ENCODE measurements at places on chromosomes 4 and X. TPM values are rescaled to one million over a fixed set of nuclear protein-coding genes. Genes with fewer than 3 reads are reported as not detected.
A peak's percentile ranks its signal among the peaks of the same experiment; 100 is the strongest.

The MAGEA8 gene
- not detected for total RNA-seq

The KCNIP4 gene
- 4.7 TPM for total RNA-seq

The EGF gene
- 0.21 TPM for total RNA-seq

The TMPRSS11A gene
- not detected for total RNA-seq

The PRR32 gene
- total RNA-seq = not detected

The GRIA3 gene
- 0.96 TPM for total RNA-seq

The UGT2A1 gene
- total RNA-seq = not detected

The BGN gene
- total RNA-seq = 10.3 TPM

The FAM156A gene
- 7.2 TPM for total RNA-seq

DNA sequence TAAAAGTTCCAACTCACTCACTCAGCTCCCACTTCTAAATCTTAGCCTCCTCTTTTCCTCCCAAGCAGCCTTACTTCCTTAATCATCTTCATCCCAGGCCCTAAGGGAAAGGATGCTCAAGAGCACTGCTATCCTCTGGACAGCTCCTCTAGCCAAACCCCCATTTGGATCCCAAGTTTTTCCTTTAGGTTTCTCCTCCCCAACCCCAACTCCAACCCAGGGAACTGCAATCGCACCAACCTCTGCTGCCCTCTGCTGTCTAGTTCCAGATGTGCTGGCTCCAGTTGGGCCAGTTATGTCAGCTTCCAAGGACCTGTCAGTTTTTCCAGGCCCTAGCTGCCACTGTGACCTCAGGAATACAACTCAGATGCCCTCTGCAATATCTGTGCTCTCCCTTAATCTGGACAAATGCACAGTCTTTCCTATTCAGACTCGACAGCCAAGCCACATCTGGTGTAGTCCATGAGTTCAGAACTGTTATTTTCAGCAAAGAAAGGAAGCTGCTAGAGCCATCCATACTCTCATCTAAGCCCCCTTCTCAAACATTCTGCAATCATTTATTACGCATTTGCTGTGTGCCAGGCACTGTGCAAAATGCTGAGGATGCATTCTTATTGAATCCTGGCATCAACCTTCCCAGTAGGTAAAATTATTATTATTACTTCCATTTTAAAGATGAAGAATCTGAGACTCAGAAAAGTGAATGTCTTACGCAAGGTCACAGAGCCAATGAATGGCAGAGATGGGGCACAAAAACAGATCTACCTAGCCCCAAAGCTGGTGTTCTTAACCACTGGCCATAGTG is 12.3 kb upstream of the XPNPEP2 start:
- DNase-seq = no peak

DNA sequence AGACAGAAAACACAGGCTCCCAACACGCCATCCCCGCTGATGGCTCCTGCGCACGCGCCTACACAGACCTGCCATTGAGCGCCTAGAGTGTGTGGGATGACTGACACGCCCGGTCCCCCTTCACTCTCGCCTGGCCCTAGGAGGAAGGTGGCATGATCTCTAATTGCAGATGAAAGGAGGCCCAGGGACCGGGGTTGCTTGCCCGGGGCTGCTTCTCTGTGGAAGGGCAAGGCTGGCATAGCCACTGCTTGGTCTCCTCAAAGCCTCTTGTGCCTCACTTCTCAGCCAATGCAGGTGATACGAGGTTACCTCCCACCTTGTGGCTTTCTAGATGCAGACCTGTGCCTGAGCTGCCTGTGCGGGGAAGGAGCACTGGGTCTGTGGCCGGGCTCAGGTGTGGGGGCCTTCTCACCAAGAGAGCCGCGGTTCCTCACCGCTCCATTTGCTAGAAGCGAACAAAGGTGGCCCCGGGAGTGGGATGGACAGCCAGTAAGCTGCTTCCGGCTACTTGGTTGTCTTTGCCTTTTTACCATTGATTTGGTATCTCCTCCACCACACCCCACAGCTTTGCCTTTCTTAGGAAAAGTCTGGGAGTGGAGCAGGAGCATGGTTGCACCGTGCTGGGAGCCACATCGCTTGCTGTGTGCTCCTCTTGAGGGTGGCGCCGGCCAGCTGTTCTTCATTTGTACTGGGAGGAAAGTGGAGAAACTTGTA is 47.0 kb downstream of the TBC1D14 start:
- DNase-seq = no peak

GRCh38 chr4:114191496-114191895 is 212.0 kb upstream of the ARSJ start:
- DNase-seq = no peak

GRCh38 chr4:153639833-153640802 is 44.0 kb upstream of the TLR2 start:
- no peak for DNase-seq

DNA sequence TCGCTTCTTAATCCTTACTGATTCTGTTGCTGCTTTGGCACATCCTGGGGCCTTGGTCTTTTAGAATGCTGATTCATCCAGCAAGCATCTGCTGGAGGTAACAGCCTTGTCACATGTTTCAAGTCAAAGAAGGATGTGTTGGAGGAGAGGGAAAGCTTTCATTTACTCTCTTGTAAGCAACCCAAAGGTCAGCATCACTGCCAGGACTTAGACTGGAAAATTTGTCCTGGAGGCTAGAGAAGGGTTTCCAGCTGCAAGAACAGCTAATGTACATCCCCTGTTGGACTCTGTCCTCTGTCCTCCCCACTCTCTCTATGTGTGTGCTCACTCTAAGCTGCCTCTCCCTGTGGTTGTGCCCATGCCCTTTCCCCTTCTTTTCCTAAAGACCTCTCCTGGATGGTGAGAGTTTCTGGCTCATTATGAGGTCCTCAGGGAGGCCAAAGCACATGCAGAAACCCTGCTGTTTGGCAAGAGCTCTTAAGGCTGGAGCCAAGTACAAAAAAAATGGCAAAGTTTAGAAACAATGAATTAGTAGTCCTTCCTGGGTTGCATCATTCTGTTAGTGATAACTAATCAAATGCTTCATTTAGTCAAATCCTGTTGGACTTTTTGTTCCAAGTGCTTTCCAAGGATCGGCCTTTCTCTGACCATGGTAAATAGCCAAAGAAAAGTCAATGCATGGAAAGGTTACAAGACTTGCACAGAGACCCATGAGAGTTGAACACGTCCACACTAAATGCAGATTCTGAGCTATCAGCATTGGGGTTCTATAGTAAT is 13.4 kb upstream of the SRPX start:
- DNase-seq = peak; percentile 38

- no peak for DNase-seq
These were observed 35.3 kb upstream of the PTPN13 start for GRCh38 chr4:86558797-86559196.

- DNase-seq = no peak
These were observed 68.4 kb downstream of the PSAPL1 start for GRCh38 chr4:7366180-7366945.

- DNase-seq = no peak
These were observed 217.7 kb downstream of the NR3C2 start for GRCh38 chr4:148224476-148224875.

GRCh38 chr4:108988464-108989195 is 225.8 kb upstream of the ETNPPL start:
- no peak for DNase-seq

GRCh38 chr4:162715401-162715800 is 451.3 kb downstream of the NAF1 start:
- DNase-seq = no peak

GRCh38 chr4:118396881-118397622 is 44.2 kb upstream of the PRSS12 start:
- DNase-seq = no peak

- no peak for DNase-seq
These were observed 18.2 kb downstream of the PRDM8 start for GRCh38 chr4:80215449-80216052.

DNA sequence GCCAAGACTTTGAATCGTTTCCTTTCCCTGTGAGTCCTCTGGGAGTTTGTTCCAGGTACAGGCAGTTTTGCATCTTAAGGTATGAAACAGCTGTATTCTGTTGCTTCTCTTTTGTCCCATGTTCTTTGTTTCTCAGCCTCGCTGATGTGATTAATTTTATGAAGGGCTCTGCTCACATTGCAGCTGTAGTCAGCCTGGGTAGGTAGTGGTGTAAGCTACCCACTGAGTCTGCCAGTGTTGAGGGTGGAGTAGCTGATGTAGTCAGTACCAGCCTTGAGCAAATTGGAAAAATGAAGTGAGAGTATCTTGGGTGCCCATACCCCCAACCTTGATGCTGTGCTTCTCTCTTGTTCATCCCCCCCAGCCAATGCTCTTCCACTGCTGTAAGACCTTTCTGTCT is 139.6 kb upstream of the SMIM31 start:
- DNase-seq = no peak

GRCh38 chr4:84582302-84582987 is 482 bp upstream of the CDS1 start:
- no peak for DNase-seq

DNA sequence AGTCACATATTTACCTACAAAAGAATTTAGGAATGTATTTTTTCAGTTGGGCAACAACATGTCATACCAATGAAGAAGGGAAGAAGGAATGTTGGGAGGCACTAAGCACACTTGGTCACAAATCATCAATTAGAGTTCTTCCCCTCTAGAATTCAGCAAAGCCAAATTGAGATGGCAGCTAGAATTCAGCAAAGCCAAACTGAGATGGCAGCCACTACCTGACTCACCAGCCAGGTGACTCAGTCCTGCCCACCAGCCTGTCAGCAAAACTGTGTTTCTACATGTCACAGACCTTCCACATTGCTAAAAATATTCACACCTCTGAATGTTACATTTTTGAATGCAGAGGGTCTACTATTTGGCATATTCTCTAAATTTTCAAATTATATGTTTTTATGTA is 63.2 kb upstream of the NOCT start:
- no peak for DNase-seq

DNA sequence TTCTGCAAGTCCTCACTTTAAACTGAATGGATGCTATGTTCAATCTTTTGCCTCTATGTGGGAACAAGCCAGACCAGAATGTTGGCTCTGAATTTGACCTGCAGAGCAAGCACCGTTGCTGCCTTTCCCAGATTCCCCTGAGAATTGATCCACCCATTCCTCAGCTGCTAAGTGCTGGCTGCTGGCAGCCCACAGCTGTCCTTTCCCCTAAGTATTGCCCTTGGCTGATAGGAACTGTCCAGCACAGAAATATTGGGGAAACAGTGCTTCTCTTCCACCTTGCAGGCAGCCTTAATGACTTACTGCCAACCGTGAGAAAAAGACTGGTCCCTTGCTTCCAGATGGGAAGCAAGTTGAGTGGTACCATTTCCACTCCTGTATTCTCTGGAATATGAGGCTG is 475.9 kb downstream of the PDHA2 start:
- no peak for DNase-seq

GRCh38 chr4:173537613-173538147 is 7.7 kb upstream of the HAND2 start:
- DNase-seq = no peak

GRCh38 chrX:132948648-132949260 is 9.7 kb downstream of the HS6ST2 start:
- DNase-seq = no peak

DNA sequence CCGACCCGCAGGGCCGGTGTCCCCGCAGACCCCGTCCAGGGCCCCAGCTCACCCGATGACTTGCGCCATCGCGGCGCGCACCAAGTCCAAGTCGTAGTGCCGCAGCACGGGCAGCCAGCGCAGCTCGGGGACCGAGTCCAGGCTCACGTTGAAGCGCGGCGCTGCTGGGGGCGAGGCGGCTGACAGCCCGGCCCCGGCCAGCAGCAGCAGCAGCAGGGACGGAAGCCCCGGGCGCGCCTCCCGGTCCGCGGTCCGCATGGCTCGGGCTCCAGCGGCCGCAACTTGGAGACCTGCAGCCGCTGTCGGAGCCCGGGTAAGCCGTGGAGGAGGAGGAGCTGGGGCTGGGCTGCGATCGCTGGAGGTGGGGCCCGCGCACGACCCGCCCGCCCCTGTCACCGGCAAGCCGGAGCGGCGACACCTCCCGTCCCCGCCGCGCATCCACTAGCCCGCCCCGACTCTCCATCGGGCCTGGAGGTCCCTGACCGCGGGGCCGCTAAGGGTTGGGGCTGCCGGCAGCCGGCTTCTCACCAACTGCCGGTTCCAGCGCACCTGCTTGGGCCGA is at the start of gene NAAA:
Gene NAAA (minus strand): TSS at position 322 of the 562 bp plus-strand sequence. CDS start 64 bp downstream, at position 258.
- no peak for DNase-seq

- no peak for DNase-seq
These were observed 23.8 kb upstream of the NSG1 start for GRCh38 chr4:4362991-4363697.

DNA sequence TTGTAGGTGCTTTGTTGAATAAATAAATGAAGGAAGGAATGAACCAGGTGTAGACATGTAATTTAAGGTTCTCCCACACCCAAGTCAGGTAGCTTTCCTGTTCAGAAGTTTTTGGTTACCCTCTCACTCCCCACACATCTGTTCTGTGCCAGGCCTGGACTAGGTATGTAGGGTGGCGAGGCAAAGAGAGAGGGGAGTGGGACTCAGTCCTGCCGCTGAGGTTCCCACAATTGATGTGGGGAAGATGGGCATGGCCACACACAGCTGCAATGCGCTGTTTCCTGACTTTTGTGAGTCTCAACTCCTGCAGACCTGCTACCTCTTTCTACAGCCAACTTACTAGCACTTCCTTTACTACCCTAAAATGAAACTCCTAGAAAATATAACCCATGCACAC is 88.9 kb downstream of the RTL5 start:
- DNase-seq = no peak

- no peak for DNase-seq
These were observed 832 bp downstream of the EGFL6 start for GRCh38 chrX:13570261-13570605.

GRCh38 chr4:155777971-155778735 is 19.3 kb downstream of the GUCY1B1 start:
- no peak for DNase-seq

DNA sequence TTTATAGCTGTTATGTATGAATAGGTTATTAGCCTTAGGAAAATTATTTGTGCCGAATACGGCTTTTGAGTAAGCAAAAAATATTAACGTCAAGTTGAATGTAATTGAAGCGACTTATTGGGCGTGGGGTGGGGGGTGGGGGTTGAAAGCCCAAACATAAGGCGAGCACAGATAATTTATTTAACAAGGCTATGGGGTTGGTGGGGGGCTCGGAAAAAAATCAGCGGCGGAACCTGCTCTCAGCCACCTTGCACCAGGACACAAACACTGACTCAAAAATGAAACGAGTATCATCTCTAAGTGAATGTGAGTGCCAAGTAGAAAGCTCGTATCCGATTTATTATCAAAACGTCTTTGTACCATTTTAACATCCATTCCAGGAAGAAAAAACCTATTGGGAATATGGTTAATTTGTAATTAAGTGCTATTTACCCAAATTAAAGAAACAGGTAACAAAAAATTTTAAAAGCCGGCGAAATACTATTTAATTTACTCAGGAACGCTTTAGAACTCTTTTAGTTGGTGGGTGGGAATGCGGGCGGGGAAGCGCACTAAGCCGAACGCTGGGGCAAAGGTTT is 902 bp upstream of the LARP1B start:
- no peak for DNase-seq

DNA sequence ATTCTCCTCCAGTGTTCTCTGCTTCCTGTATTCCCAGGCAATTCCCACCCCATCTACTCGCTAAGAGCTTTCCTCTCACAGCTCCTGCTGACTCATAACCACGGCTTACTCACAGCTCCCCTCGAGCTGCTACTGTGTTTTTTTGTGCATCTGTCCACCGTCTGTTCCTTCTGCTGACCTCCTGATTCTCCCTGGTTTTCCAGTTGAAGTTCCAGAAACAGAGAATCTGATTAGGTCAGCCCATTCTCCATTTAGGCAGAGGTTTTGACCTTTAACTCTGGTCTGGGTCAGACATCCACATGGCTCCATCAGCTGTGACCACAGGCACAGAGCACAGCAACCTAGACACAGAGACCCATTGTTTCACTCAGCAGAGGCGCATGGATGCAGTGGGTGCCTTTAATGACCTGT is 5.5 kb upstream of the SMIM20 start:
- peak; percentile 91 for DNase-seq

Data from kidney epithelial cell (primary cell).